NCI-H187 treated with DMSO at 0.1 percent for 48 hours (cell line): ENCODE measurements at places on chromosomes 12 and 14.

DNA sequence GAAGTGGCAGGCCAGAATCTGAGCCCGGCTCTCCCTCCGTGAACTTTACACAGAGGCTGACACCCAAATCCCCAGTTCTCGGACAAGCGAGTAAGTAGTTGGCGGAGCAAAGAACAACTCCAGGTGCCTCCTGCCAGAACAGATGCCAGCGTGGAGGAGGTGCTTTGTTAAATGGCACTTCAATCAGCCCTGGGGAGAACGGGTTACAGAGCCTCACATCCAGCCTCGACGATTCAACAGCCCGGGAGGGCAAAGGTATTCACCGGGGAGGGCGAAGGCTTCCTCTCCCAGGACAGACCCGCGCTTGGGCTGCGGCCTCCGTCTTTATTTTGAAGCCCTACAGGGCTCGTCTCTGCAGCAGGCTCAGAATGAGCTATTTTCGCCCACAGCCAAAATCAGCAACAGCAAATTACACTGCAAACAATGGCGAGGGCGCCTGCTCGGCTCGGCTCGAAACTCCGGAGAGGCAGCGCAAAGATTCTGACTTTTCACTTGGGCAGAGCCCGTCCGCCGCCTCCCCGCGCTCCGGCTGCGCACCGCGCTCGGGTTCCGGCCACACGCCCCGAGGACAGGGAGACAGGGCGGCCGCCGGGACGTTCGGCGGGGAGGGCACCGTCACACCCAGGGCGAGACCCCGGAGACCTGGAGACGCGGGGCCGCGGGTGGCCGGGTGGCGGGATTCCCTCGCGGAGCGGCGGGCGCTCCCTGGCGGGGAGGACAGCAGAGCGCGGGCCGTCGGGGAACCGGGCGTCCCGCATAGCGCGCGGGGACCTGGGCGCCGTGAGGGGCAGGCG, 811 bp downstream of the TMCC3 start:
- no peak for DNase-seq

- no peak for DNase-seq
Measured at GRCh38 chr12:100105661-100106060, 37.0 kb downstream of the BLTP3B start.

- no peak for DNase-seq
Measured at GRCh38 chr14:100972118-100972897, 68.8 kb upstream of the RTL1 start.

DNA sequence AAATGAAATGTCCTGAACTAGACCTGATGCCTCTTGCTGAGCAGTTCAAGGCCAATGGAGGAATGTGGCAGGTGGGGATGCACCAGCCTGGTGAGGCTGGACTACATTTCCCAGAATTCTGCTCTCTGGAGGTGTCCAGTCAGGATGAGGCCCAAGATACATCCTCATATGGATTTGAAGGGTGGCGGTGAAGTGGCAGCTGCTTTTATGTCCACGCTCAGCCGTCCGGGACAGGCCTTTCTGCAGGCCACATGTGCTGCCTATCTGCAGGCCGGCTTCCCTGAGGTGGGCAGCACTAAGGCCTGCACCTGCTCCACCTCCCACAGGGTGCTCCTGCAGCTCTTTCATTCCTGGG, 230.2 kb downstream of the BCL11B start:
- DNase-seq: no peak

DNA sequence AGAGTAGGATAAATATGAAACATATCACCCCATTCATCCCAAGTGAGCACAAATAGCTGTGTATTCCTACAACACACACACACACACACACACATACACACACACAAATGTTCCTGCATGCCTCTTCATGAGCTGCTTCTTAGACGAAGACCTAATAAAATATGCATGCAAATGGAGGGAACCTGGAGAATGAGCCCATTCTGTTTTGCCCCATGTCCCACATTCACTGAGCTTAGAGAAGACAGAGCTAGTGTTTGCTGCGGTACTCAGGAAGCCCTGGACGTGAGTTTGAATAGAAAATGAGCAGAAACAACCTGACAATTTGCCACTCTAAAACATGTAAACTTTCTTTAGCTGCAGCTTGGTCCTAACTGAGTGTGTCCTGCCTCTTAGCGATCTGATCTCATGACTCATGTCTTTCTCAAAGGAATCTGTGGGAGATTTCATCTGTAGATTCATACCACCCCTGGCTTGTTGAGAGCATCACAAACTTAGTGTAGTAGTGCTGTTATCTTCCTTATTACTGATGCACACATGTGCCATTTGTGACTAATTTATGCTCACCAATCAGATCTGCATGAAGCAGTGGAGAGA, 86.8 kb downstream of the ITPR2 start:
- no peak for DNase-seq

GRCh38 chr14:47988175-47988574, 312.8 kb upstream of the MDGA2 start:
- DNase-seq: no peak

- no peak for DNase-seq
Measured at GRCh38 chr14:36524220-36524837, 4.3 kb upstream of the NKX2-1 start.

GRCh38 chr14:51776102-51776894, 84.1 kb upstream of the GNG2 start:
- no peak for DNase-seq

DNA sequence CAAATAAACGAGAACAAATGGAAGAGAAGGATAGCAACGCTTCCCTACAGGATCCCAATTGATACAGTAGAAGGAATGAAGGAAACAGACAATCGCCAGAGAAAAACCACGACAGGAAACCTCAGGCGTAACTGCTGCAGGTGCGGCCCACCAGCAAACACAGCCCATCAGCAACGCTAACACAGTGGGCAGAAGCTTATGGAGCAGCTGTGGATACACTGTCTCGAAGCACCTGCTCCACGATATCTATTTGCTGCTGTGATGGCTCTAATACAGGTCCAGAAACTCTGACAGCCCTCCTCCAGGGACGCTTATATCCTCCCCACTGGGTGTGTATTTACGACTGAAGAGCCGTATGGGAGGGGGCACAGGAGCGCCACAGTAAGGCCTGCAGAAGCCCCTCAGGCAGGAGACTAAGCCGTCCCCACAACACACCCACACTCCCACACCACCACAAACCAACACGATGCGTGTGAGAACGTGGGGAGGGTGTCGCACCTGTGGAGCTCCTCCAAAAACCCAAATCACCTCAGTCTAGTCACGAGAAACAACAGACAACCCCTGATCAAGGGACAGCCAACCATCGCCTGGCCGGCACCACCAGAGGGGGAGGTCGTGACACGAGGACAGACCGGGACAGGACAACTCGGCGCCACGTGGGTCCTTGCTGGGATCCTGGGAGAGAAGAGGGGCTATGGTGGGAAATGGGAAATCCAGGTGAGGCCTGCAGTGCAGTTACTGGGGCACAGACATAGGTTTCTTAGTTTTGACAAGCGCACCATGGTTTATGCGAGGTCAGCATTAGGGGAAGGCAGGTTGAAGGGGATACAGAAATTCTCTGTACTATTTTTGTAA, 24.0 kb downstream of the POLE start:
- no peak for DNase-seq
